ENCODE measurements at places on chromosomes 5 and 9.

DNA sequence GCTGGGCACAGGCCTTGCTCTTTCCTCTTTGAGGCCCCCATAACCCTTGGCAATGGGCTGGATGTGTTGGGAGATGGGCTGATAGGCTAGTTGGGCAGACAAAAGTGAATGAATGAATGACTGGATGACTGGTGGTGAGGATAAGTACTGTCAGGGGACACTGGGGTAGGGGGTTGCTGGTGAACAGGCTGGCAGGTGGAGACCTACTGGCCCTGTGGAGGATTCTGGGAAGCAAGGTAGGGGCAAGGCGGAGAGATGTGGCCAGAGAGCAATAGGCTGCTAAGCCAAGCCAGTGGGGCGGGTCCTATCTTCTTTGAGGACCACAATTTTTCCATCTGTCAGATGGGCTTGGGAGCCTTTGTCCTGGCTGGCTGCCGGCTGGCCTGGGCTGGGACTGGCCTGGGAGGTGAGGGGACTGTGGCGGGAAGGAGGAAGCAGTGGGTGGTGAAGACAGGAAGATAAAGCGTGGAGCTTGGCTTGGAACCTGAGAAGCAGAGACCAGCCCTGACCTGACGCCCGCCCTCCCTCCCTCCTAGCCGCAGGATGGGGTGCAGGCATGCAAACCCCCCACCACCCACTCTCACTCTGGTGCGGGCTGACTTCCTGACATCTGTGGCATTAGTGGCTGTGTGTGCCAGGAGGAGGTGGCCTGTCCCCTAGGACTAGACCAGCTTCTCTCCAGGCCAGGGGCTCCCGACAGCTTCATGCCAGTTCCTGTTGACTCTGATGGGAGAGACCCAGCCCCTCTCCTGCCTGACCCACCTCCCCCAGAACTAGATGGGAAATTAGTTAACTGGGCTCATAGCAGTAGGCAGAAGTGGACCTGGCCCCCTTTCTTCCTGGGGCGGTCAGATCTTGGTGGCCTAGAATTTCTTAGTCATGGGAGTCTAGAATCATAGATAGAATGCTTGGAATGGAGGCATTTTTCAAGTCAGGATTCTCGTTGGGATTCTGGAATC lies 9.5 kb downstream of the CXXC5 start:
- no peak for DNase-seq

DNA sequence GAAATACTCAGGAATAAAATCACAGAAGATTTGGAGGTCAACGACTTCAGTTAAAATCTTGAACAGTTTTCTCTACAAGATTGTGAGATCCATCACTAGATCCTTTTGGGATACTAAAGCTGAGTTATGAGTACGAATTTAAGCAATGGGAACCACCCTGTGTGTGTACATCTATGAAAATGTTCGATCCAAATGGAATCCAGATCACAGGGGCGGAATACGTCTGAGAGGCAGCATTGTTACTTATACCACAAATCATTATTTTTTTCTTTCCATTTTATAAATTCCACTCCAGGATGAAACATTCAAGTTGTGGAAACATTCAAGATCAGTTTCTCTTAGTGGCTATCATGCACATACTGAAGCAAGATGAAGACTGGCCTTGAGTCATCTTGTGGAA lies 239.3 kb upstream of the PAPPA start:
- no peak for DNase-seq

DNA sequence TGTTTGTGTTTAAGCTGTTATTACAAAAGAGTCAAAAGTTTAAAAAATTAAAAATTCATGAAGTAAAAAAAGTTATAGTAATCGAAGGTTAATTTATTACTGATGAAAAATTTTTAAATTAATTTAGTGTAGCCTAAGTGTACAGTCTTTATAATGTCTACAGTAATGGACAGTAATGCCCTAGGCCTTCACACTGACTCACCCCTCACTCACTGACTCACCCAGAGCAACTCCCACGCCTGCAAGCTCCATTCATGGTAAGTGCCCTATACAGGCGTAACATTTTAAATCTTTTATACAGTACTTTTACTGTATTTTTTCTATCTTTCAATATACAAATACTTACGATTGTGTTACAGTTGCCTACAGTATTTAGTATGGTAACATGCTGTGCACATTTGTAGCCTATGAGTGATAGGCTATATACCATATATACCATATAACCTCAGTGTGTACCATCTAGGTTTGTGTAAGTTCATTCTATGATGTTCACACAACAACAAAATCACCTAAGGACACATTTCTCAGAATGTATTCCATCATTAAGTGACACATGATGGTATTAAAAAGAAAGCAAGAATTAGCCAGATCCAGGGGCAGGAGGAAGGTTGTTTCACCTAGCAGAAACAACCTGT lies 40.1 kb downstream of the DCAF10 start:
- DNase-seq = no peak

GRCh38 chr9:134792627-134793026 lies 88.0 kb upstream of the FCN2 start:
- no peak for DNase-seq

DNA sequence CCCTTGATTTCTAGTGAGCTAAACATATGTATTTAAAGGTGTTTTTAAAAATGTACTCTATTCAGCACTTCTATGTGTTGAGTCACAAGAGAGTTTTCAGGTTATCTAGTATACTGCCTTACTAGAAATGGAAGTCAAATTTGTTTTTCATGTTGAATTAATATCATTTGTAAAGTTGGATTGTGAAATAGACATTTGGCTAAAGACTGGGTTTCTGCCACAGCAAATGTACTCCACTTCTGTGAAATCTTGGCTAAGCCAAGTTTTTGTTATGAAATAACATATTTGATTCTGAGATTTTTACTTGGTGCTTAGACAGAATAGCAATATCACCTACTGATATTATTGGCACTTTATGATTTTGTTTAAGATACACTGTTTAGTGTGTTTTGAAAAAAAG lies 106.0 kb downstream of the CWC27 start:
- DNase-seq = no peak

GRCh38 chr9:91384954-91385353 lies 23.2 kb upstream of the AUH start:
- DNase-seq = no peak
